HuH-7.5 (cell line): ENCODE measurements at places on chromosomes 12 and 14.

GRCh38 chr12:94671917-94672316 is 21.6 kb upstream of the TMCC3 start:
- DNase-seq: no peak

GRCh38 chr12:14260011-14260993 is 105.2 kb upstream of the ATF7IP start:
- DNase-seq: no peak

DNA sequence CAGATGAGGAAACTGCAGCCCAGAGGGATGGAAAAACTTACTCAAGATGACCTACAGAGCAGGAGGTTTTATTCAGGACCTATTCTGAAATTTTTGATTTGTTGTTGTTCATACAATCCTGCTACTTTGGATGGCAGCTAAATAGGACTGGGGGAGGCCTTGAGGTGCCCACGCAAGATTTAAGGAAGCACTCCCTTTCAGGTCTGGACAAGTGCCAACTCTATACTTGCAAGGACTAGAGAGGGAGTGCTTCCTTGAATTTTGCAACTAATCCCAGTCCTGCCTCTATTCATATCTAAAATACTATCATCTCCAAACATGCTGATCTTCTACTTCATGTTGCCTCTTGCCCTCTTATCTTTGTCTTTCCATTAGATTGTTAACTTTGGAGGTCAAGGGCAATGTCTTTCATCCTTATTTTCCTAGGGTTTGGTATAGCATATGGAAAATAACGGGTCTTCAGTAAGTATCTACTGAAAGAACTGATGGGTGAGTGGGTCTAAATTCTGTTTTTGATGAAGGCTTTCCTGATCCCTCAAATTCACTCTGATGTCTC is 28.6 kb upstream of the PPM1H start:
- DNase-seq: no peak

GRCh38 chr12:32159925-32160324 is 53.3 kb downstream of the BICD1 start:
- no peak for DNase-seq

- DNase-seq: no peak
Observed at GRCh38 chr12:54273981-54274380, 5.9 kb downstream of the CBX5 start.

DNA sequence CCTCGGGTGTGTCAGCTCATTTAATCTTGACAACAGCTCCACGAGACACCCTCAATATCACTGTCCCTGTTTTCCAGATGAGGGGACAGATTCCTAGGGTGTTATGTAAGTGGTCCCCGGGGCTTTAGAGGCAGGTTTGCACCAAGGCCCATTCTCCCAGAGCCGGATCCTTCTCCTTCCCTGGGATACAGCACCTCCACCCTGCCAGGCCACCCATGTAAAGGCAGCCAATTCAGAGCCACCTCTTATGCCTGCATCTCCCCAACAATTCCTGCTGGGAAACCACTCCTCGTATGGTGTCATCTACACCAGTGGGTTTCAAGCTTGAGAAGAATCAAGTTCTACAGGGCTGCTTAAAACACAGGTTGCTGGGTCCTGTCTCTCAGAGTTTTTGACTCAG is 4.1 kb upstream of the CYP46A1 start:
- no peak for DNase-seq

- no peak for DNase-seq
Observed at GRCh38 chr14:88746052-88746451, 46.7 kb downstream of the EML5 start.

- no peak for DNase-seq
Observed at GRCh38 chr12:1719139-1719538, 28.3 kb downstream of the ADIPOR2 start.

DNA sequence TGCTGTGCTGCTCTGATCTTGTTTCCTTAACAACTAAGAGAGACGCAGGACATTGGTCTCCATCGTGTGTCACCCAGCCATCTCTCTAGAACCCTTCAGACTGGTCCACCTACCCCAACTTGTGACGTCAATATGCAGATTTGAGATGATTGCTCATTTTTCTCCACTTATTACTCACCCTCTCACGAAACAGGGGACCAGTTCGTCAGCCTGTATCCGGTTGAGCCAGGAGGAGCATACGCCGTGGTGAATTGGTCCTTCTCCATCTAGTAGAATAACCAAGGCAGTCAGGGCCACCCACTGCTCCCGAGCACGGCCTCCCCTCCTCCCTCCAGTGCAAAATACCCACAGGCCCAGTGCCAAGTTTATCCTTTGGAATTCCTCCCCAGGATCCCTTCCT is 36.2 kb upstream of the FBXO21 start:
- no peak for DNase-seq

DNA sequence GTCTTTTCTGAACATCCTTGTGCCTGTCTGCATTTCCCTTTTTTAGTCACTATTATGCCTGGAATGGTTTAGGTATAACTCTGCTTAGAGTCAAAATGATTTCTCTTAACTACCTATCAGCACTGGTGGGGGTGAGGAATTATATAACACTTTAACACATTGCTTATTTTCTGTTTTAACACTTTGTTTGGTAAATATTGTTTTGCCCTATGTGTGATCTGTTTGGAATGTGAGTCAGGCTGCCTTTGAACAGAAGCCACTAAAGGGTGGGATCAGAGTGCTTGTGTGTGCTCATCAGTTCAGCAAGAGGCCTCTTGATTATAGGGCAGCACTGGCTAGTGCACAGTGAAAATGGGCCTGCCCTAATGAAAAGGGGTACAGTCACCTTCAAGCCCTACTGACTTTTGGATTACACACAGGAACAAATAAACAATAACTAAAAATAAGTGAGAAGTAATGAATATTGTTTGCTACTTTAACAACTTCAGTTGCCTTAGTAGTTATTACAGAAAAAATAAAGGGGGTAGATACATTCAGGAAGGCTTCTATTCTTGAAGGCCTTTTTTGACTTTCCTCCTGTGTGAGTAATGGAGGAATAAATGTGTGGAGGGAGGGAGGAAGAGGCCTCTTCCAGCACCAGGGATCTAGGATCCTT is 23.2 kb downstream of the NGDN start:
- no peak for DNase-seq

GRCh38 chr14:37483672-37484071 is 111.4 kb downstream of the FOXA1 start:
- no peak for DNase-seq

DNA sequence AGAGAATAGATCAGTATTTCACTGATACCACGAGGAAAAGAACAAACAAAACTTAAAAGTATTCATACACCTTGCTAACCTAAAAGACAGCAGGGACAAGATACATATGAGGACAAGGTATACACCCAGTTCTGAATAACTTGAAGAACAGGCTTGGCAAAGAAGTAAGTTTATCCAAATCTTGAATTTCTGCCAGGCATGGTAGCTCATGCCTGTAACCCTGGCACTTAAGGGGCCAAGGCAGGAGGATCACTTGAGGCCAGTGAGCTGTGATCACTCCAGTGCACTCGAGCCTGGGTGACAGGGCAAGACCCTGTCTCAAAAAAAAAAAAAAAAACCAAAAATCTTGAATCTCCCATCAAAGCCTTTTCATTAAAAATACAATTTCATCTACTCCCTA is 25.0 kb downstream of the EIF2S1 start:
- no peak for DNase-seq

DNA sequence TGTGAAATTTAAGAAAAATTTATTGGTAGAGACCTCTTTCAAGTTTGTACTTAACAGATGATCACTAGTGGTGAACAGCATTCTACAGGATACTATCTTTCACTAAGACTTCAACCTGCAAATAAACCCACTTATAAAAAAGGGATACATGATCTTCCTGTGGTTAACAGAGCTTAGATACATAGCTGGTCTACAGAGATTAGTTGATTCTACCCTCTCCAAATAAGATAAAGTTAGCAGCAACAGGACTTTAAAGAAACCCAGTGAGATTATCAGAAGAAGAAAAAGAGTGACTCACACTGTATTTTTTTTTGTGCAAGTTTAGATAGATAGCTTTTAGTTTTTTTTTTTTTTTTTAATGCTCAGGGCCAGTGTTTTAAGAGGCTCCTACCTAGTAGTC is 34.5 kb downstream of the USP44 start:
- DNase-seq: no peak

GRCh38 chr12:4433745-4434058 is 11.9 kb downstream of the FGF6 start:
- no peak for DNase-seq

DNA sequence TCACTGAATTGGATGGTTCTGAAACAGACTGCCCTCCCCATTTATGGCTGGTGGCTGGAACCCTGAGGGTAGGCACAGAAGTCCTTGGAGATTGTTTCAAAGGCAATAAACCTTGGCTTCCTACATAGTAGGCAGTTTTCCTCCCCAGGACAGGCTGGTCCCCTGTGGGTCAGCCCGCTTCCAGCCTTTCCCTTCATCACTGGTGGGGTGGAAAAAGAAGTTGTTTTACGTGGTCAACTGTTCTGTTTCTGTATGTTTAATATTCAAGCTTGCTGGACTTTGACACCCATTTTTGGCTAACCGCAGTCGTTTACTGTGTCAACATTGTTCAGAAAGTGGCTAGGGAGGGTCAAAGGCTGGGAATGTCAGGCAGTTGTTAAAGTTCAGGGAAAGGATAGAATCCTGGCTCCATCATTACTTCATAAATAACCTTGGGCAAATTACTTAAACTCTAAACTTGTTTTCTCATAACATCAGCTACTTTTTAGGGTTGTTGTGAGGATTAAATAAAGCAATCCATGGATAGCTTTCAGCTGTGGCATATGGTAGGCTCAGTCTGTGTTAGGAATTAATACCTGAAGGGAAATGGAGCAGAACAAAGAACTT is 2.4 kb downstream of the KLHDC2 start:
- DNase-seq: peak; percentile 29

GRCh38 chr12:1919763-1920162 is 1.3 kb upstream of the CACNA2D4 start:
- DNase-seq: no peak

- DNase-seq: peak; percentile 8
Observed at GRCh38 chr14:86221000-86221399, 691.1 kb downstream of the FLRT2 start.

- DNase-seq: no peak
Observed at GRCh38 chr12:66152732-66153131, 17.1 kb downstream of the TMBIM4 start.

DNA sequence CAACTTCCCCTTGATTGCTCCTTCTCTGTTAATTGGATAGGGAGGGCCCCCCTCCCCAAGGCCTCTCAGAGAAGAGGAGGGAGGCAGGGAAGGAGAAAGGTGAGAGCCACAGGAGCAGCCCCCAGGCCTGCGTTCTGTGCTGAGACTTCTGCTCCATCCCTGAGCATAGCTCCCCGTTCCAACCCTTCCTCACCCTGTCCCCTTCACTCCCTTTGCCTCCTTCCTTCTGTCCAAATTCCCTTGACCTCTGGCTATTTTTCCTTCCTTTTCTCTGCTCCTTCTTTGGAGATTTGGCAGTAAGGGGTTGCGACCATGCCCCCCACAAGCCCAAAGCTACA is 788 bp upstream of the ASIC1 start:
- DNase-seq: no peak

GRCh38 chr14:79473651-79474050 is 737.7 kb downstream of the DIO2 start:
- no peak for DNase-seq

DNA sequence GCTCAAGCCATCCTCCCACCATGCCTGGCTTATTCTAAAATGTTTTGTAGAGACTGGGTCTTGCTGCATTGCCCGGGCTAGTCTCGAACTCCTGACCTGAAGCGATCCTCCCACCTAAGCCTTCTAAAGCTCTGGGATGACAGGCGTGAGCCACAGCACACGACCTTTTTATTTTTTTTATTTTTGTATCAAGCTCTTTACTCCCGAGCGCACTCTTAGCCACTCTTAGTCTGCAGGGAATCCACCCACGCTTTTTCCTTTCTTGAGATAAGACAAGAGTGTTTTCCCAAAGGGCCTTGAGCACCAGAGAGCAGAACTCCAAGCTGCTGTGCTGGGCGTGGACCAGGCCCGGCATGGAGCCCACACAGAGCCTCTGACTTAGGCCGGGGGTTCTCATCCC is 23.4 kb downstream of the MAP1LC3B2 start:
- DNase-seq: no peak

DNA sequence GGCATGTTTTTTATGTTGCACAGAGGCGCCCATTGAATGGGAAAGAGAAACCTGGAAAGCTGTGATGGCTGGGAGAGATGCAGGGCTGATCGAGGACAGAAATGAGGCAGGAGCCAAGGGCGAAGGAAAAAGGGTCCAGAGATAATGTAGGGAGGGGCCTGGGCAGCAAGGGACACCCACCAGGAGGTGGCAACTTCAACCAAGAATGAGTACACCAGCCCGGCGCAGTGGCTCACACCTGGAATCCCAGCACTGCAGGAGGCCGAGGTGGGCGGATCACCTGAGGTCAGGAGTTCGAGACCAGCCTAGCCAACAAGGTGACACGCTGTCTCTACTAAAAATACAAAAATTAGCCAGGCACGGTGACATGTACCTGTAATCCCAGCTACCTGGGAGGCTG is 4.0 kb downstream of the SSH1 start:
- no peak for DNase-seq

DNA sequence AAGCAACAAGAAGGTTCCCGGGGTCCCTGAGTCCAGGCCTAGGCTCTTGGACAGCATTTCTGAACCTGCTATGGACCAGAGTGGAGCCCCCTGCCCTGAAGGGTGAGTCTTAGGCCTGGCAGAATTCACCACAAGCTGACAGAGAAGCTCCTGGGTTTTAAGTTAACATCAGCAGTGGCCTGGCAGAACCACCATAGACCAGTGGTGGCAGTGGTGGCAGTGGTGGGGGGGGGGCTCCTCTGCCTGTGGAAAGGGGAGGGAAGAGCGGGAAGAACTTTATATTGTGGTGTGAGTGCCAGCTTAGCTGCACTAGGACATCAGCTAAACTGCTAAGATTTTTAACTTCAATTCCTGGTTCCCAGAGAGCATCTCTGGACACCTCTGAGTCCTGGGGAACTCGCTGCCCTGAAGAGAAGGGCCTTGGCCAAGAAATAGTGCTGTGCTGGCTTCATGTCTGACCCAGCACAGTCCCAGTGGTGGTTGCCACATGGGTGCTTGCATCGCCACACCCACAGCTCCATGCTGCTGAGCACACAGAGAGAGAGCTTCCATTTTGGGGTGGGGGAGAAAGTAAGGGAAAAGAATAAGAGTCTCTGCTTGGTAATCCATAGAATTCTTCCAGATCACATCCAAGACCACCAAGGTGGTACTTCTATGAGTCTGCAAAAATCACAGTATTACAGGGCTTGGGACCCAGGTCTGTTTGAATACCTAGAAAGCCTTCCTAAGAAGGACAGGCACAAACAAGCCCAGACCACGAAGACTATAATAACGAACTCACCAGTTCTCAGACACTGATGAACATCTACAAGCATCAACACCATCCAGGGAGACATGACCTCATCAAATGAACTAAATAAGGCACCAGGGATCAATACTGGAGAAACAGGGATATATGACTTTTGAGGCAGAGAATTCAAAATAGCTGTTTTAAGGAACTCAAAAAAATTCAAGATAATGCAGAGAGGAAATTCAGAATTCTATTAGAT is 20.4 kb upstream of the RNF212B start:
- no peak for DNase-seq

- DNase-seq: peak; percentile 97
Observed at GRCh38 chr12:111753144-111753881, 13.4 kb upstream of the ALDH2 start.
